ENCODE measurements at places on chromosomes 13 and 19. TPM values are rescaled to one million over a fixed set of nuclear protein-coding genes. Genes with fewer than 3 reads are reported as not detected.

Gene ZNF470
- total RNA-seq, result 4.2 TPM

Gene B3GNT8
- total RNA-seq, result 7.6 TPM

Gene ATP4A
- total RNA-seq, result not detected

Gene CLC
- total RNA-seq, result not detected

Gene ICAM5
- total RNA-seq, result not detected

Gene VSIG10L
- 0.62 TPM for total RNA-seq

Gene CEACAM21
- total RNA-seq, result 2.7 TPM

Gene LGALS13
- not detected for total RNA-seq

Gene PLVAP
- 11.1 TPM for total RNA-seq

Gene ATXN8OS
- not detected for total RNA-seq

Gene HMG20B
- total RNA-seq, result 98.2 TPM

Gene LRRC63
- total RNA-seq, result not detected

Gene ZNF574
- total RNA-seq, result 15.3 TPM

Gene KLK1
- not detected for total RNA-seq

Gene NFIX
- 18.7 TPM for total RNA-seq

Gene ZSCAN18
- total RNA-seq, result 15.8 TPM

Gene FAM216B
- not detected for total RNA-seq

Gene NRTN
- 0.30 TPM for total RNA-seq

Gene KIR3DL1
- not detected for total RNA-seq

Gene SERPINE3
- total RNA-seq, result not detected

Gene LRG1
- 0.31 TPM for total RNA-seq

Gene SPTBN4
- not detected for total RNA-seq

Gene CYP2S1
- total RNA-seq, result 4.5 TPM

Gene ERFL
- not detected for total RNA-seq

Gene KIR3DL2
- not detected for total RNA-seq

Gene C5AR1
- total RNA-seq, result not detected

Gene SYMPK
- total RNA-seq, result 94.5 TPM

Gene GJA3
- total RNA-seq, result not detected

Gene SH2D3A
- total RNA-seq, result not detected

Gene ZNF418
- 3.5 TPM for total RNA-seq

Gene KLHL1
- total RNA-seq, result not detected

Gene ZNF667
- 1.6 TPM for total RNA-seq

Gene LGALS4
- not detected for total RNA-seq

Gene CLEC17A
- not detected for total RNA-seq

Gene ATP13A1
- 56.8 TPM for total RNA-seq

All from endothelial cell of umbilical vein (primary cell).